Cardiac septum (tissue), 1 donor: ENCODE measurements at places on chromosomes 3 and 15. TPM values are rescaled to one million over a fixed set of nuclear protein-coding genes. Genes with fewer than 3 reads are reported as not detected.

SOX2 gene
- total RNA-seq: not detected

PROS1 gene
- total RNA-seq: 275 TPM

P3H2 gene
- total RNA-seq: 17.7 TPM

SMAD6 gene
- total RNA-seq: 50.2 TPM

ACVR2B gene
- total RNA-seq: 6.3 TPM

MCTP2 gene
- 1.5 TPM for total RNA-seq

TRIM42 gene
- total RNA-seq: not detected

- DNase-seq: no peak
Observed at GRCh38 chr3:156443079-156443478, 111.8 kb downstream of the SSR3 start.

- DNase-seq: no peak
Observed at GRCh38 chr3:42263354-42264346, 2.3 kb downstream of the CCK start.

DNA sequence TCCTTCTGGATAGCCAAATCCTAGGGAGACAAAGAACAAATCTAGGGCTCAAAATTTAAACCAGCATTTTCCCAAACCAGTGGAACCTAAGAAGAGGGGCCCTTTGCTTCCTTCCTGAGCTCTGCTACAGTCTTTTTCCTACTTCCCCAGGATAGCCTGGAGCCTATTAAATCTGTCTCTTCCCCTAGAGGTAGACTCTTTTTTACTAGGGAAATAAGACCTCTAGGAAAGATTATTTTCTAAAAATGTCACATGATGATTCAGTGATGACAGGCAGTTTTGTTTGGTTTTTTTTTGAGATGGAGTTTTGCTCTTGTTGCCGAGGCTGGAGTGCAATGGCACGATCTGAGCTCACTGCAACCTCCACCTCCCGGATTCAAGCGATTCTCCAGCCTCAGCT lies 18.5 kb downstream of the RMDN3 start:
- no peak for DNase-seq

- DNase-seq: no peak
Observed at GRCh38 chr3:7264196-7264526, 403.2 kb downstream of the GRM7 start.

DNA sequence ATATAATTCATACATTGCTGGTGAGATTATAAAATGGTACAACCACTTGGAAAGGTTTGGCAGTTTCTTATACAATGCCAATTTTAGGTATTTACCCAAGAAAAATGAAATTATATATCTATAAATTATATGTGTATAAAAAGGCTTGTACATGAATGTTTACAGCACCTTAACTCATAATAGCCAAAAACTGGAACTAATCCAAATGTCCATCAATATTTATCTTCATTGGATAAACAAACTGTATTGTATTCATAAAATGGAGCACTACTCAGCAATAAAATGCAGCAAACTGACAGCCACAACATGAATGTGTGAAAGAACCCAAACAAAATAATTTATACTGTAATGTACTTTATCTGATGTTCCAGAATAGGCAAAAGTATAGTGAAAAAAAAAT lies 33.6 kb upstream of the EIF5A2 start:
- DNase-seq: no peak
